H54 (cell line): ENCODE measurements at places on chromosomes 1 and 21.

- no peak for DNase-seq
Observed at GRCh38 chr21:35321322-35322200, 272.5 kb upstream of the RUNX1 start.

DNA sequence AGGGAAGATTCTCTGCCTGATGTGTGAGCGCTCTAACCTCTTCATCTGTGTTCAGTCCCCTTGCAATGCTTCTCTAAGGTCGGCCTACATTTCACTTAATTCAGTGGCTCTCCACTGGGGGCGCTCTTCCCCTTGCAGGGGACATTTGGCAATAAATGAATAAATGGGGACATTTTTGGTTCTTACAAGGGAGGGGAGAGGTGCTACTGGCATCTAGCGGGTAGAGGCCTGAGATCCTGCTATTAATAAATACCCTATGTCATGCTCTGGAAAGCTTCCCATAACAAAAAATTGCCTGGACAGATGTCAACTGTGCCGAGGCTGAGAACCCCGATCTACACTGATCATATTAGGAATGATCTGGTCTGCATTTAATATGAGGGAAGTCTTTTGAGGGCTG, 25.9 kb upstream of the DNAJC11 start:
- DNase-seq = no peak

DNA sequence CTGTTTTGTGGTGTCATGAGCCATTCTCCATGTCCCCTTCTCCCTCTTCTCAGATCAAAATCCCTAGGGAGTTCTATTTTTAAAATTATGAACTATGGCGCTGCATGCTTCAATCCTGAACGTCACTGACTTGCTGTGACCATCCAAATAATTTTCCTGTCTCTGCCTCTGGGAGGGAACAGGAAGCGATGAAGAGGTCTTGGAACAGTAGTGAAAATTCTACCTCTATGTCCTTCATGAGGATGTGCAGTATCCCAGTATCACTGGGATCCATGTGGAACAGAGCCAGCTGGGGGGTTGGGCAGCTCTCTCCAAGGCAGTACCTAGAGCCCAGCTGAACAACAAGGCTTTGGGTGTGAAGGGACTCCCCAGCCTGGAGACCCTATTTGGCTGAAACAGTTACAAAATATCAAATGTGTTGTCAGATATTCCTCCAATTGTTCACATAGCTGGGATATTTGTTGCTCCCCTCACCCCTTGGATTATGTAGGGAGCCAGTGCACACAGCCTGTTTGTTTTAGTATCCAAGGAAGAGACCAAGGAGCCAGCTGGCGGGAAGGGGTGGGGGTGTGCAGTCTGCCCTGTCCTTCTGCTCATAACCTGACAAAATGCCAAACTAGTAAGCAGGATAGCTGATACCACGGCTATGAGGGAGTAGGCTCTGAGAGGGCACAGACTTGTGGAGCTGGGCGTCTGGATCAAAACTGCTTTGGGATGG, 7.6 kb downstream of the DCLRE1B start:
- no peak for DNase-seq

- DNase-seq = no peak
Observed at GRCh38 chr1:18288722-18289121, 181.1 kb downstream of the IGSF21 start.

GRCh38 chr1:8165595-8166360, 139.7 kb upstream of the ERRFI1 start:
- DNase-seq = no peak

DNA sequence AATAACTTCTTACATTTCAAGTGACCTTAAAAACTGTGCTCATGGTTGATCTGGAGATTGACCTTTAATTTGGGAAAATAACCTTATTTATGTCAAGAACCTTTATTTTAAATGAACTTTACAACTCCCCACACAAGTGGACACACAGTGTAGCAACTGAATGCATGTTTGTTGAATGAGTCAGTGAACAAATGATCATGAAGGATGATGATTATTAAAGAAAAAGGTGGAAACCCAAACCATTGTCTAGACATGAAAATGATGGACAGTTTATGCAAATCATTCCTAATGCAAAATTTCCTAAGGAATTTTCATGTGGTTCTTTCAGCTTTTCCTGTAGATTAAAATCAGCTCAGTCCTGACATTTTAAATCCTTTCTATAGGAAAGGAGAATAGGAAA, 439.8 kb upstream of the RUNX1 start:
- no peak for DNase-seq

DNA sequence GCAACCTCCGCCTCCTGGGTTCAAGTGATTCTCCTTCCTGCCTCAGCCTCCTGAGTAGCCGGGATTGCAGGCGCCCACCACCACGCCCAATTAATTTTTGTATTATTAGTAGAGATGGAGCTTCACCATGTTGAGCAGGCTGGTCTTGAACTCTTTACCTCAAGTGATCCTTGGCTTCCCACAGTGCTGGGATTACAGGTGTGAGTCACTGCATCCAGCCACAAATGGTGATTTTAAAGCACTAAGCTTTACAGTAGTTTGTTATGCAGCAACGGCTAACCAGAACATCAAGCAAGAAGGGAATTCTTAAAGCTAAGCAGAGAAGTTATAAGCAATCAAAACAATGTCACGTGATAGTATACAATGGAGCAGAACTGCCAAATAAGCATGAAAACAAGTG, 65.7 kb downstream of the NVL start:
- DNase-seq = no peak

DNA sequence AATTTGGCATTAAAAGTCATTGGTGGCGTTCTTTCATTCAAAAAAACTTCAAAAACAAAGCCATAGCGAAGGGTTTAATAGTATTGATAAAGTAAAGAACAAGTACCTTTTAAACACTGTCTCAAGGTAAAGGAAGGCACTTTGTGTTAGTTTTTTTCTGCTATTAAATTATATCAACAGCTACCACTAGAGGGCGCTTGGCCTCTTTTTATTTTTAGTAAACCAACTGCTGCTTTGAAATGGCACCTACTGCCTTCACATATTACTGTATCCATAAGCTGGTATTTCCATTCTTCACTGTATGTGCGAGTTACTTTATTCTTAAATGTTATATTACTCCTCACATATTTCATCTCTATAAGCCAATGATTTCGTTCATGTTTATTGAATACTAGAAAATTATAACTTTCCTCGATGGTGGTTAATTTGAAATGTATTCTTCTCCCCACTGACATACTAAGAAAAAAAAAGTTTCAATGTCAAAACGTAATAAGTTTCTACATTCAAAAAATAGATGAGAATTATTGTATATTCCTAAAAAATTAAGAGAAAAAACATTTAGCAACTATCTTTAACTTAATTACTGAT, 125.7 kb upstream of the CXADR start:
- peak; percentile 33 for DNase-seq

GRCh38 chr1:32247983-32248889, 1.2 kb downstream of the FAM167B start:
- no peak for DNase-seq

DNA sequence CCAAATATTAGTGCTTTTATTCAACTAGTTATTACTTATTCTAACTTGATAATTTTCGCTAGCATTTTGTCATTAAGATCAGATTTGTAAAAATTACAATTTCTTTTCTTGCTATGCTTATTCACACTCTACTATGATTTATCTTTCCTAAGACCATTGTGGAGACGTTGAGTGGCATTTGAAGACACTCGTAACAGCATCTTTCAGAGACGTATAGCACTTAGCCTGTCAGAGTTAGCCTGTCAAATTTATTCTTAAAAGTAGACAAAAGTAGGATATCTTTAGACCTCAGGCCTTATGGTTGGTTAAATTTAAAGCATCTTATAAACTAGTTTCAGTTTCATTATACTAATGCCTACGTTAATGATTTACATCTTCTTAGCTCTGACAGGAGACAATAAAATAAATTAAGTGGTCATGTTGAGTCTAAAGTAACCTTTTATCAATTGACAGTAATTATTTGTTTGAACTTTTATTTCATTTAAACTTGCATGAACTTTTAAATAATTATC, 1410.1 kb downstream of the MRPL39 start:
- DNase-seq = no peak
